ENCODE measurements at places on chromosomes 2 and 18.
A peak's percentile ranks its signal among the peaks of the same experiment; 100 is the strongest.

DNA sequence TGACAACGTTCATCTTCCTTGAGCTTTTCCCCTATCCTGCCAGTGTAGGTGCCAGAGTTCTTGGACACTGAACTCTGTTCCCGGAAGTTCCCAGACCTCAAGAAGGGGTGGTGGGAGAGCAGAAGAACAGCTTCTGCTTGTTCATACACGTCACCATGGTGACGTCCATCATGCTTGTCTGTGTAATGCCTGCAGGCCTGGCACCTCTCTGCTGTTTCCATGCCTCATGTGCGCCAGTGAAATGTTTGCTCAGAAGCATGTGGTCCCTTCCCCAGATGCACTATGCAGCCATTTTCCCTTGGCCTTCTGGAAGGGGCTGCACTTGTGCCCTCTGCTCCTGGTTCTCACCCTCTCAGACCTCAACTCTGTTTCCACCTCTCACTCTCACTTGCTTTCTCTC, 210.8 kb upstream of the NABP1 start:
- no peak for DNase-seq

DNA sequence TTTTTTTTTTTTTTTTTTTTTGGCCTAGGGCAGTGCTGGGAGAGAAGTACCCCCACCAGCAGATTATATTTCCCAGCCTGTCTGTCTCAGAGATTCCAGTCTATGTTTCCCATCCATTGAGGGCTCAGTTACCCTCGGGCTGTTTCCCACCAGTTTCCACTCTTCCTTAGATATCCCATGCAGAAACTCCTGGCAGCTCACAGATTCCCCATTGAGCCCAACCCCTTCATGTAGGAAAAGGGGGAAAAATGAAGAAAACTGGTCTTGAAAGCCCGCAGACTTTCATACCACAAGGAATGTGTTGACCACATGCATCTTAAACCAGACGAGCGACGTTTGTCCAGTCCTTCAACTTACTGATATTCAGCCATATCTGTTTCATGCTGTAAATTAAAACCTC, 15.2 kb downstream of the ASXL3 start:
- DNase-seq: no peak

- no peak for DNase-seq
These were observed 98.0 kb downstream of the PTPN4 start for GRCh38 chr2:119857742-119858141.

DNA sequence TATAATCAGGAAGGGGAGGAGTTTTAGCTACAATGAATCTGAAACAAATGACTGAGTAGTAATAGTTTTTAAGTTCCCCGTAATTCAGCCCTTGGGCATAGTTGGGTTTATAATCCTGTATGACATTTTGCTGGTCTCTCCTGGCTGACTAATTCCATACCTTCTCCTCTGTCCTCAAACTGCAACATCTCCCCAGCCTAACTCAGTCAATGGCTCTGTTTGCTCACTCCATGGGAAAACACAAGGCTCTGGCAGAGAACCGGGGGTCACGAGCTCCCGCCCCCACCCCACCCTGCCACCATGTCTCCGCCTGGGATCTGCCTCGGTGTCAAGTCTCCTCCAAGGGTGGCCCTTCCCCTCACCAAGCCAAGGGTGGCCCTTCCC, 168.6 kb downstream of the HDAC4 start:
- DNase-seq: no peak

GRCh38 chr2:149346272-149346671, 15.9 kb downstream of the LYPD6 start:
- DNase-seq: no peak

DNA sequence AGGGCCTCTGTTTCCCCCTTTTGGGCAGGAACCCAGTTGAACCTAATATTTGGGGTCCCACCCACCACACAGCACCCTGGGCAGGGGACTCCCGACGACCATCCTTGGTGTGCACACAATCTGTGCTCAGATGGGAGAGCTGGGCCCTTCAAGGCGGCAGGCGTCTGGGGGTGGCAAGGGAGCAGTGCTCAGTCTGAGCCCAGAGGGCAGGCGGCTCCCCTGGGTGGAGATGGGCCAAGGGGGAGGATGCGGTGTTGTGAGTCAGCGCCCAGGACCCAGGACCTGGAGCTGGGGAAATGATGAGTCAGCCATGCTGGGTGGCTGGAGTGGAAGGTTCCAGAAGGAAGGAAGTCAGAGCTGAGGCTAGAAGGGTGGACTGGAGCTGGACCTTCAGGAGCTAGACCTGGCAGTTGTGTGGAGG, 3.8 kb downstream of the PROM2 start:
- no peak for DNase-seq

DNA sequence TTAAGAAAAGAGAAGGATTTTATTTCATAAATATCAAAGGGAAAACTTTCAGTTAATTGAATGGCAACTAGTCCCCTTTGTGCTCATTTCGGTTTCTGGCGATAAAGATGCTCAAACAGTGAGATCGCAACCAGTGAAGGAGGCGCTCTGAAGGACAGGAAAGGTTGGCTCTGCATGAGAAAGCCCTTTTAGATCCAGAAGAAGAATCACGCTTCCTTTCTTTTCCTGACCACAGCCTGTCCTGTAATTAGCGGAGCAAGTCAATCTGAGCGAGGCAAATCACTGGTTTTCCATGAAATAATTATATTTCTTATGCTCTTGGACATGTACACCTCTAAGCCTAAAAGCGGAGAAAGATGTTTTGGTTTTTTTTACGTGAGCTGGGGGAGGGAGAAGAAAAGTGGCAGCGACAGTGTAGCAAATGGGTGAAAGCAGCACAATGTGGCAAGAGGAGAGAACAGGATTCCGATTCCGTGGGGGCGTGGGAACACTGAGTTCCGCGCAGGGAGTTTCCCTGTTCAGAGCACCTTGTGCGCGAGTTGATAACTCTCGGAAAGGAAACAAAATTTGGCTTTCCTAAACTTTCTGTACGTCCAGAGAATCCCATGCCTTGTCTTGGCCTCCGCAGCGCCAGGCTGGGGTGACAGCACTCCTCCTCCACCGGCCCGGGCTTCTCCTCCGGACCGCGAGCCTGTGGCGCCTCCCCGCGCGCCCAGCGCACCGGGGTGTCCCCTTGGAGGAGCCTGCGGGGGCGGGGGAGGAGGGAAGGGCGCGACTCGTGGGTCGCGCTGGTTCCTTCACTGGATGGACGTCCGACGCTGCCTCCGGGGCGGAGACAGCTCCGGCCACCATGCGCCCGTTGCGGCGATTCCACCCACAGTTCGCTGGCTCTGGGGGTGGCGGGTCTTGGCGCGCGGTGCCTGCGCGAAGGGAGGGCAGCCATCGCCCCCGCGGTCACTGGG, 620 bp upstream of the SLC9A2 start:
- no peak for DNase-seq

DNA sequence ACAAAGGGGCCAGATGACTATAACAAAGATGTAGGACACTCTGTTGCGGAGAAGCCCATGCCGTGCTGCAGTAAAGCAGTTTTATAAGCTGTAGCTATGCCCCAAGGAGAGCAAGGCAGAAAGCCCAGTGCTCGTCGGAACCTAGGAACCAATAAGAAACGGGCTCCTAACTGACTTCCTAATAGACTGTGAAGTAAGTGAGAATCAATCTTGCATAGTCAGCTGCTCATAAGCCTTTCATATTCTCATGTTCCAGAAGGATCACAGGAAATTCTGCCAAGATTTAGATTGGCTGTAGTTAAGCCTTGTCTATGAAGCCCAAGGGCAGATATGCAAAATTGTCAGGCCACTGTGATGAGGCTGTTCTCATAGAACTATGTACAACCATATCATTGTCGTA, 98.4 kb downstream of the RTTN start:
- DNase-seq: no peak

DNA sequence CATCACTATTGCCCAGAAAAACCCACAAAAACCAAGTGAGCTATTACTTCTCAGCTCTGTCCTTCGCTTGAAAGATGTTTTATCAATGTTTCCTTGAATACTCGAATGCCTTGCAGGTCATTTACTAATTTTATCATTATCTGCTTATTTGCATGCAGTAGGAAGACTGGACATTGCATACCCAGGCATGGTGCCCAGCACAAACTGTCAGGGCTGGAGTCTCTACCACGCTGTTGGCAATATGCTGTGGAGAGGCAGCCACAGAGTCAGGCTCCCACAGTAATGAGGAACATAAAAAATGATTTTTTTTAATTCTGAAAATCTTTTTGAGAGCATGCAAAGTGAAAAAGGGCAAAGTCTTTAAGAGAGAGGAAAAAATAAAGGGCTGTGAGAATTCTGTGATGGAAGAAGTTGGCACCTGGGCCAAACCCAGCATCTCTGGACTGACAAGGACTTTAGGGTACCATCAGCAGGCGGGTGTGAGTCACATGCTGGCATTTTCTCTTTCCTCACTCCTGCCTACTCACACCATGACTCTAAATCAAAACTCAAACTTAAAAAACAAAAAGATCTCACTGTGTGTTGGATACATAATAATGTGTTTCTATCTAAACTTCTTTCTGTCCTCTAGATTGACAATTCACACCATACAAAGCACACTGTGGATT, 709.8 kb upstream of the FANCL start:
- no peak for DNase-seq

- DNase-seq: no peak
These were observed 137.1 kb downstream of the CTIF start for GRCh38 chr18:48675912-48676311.

- no peak for DNase-seq
These were observed 27.9 kb upstream of the CREG2 start for GRCh38 chr2:101415220-101415619.

DNA sequence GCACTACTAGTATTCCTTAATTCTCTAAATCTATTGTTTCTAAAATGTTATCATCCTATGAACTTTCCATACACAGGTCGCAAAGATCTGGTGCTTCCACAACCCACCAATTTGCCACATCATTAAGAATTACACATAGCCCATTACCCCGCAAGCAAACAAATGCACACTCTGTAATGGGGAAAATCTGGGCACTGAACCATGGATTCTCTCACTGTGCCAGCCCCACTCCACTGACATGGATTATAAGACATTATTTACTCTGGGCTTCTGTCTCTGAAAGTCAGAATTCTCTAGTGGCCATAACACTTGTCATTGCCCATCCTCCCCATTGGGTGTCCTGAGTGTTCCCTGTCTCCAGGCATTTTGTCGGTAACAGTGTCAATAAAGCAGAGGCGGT, 537.1 kb downstream of the EPHA4 start:
- no peak for DNase-seq

- no peak for DNase-seq
These were observed 31.6 kb downstream of the KCNK3 start for GRCh38 chr2:26723991-26724750.

GRCh38 chr2:197168705-197169104, 141.9 kb downstream of the ANKRD44 start:
- peak; percentile 72 for DNase-seq

DNA sequence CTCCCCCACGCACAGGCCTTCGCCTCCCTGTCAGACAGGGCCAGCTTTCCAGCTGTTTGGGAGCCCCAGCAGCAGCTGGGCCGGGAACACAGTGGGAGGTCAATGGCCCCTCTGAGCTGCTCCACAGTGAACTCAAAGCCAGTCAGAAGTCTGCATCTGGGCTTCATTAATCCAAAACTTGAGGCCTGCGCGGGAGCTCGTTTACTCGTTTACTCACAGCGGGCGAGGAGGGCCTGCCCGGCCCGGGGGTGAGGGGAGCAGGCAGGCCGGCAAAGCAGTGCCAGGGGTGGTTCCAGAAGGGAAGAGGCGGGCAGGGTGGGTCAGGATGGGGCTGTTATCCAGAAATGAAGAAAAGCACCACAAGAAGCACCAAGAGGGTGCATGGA, 36.8 kb upstream of the SEMA4C start:
- no peak for DNase-seq

DNA sequence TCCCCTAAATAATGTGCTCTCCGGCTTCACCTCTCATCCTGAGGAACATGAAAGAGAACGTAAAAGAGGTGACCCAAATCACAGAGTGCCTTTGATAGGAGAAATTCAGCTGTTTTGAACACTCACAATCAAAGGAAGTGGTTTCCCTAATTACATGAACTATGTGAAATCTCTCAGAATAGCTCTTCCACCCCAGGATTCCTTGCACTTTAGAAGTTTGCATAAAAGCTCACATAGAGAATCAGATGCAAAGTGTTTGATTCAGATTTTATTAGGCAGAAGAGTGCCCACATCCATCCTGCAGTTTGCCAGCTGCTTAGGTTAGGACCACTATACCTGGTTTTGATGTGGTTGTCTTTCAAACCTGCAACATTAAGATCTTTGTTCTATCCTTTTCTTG, 61.0 kb downstream of the MAP3K20 start:
- DNase-seq: no peak

- no peak for DNase-seq
These were observed 11.7 kb downstream of the MAPK4 start for GRCh38 chr18:50571606-50572005.

DNA sequence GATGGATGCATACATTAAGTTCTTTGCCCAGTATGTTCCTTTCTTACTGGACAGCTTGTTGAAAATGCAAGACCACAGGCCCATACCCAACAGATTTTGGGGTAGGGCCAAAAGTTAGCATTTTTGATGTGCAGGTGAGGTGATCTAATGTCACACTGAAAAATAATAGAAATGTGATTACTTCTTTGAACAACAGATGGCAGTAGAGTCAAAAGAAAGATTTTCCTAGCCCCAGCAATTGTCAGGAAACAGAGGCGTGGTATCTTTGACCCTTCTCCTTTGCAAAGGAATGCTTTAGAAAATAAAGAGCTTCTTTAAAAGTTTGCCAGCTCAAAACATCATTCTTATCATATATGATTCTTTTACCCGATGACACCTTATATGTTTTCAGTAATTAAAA, 343.6 kb upstream of the SYT4 start:
- DNase-seq: peak; percentile 12

DNA sequence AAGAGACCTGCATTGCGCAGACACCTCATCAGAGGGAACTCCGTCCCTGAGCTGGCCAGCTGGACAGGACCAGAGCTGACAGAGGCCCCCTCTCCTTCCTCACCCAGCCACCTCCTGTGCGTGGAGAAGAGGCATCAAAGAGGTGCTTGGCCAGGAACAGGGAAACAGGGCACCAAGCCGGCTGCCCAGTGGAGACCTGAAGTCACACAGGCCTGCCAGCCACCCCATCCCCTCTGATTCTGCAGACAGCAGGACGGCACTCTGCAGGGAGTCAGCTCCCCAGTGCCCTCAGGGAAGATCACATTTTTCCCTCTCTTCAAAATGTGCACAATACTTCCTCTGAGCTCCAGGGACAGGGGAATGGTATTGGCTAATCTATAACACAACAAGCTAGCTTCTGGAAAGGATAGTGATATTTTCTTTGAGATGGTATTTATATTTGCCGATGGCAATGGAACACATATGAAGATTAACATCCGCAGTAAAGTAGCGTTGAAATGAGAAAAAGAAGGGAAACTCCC, 30.5 kb downstream of the SLC1A4 start:
- no peak for DNase-seq

- DNase-seq: no peak
These were observed 94.1 kb upstream of the THOC1 start for GRCh38 chr18:361941-362310.

- DNase-seq: no peak
These were observed 27.5 kb upstream of the MARCHF7 start for GRCh38 chr2:159684796-159685195.

GRCh38 chr2:21096458-21096857, 27.3 kb upstream of the TDRD15 start:
- DNase-seq: no peak

DNA sequence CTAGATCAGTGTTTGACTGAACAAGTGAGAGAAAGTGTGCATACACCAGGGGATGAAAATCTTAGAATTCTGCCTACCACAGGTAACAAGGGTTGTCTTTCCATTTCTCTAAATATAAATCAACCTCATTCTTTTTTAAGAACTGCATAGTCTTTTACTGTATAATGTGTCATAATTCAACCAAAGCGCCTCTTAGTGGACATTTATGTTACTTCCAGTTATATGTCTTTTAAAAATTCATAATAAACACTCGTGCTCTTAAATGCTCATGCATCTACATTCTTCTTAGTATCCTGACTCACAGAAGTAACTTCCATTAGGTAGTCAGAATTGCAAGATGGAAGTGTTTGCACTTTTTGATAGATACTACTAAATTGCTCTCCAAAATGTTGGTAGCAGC, 76.2 kb downstream of the CHRNA1 start:
- DNase-seq: peak; percentile 66
